ENCODE measurements at places on chromosomes 2 and 18.

GRCh38 chr18:74632856-74633255 is 35.2 kb downstream of the ZNF407 start:
- no peak for DNase-seq

DNA sequence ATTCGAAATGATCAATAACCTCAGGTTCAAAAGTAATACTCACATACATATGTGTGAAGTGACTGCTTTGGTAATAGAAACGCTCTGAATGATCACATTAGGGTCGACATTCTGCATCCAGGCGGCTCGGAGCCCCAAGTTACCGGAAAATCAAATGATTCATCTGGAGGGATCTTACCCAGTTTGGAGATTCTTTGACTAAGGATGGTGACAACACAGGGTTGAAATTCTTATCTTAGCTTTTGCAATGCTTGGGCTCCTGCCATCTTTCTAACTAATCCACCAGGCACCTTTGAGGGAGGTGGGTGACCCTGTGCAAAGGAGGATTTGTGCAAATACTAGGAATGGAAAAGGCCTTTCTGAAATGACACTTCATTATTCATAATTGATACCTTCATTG is 10.8 kb downstream of the GBX2 start:
- no peak for DNase-seq

DNA sequence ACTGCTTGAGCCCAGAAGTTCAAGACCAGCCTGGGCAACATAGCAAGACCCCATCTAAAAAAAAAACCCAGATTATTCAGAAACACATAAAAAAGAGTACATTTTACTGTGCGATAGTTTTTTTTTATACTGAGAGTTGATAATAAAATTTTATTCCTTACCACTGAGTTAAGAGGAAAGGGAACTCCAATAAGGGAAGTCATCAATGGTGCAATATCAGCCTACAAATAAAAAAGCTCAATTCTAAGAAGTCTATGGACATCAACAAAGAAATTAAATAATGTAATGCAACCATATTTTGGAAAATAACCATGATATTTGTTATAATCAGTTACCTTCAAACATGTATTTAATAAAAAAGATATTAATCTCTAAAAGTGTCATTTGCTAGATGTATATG is 46.6 kb downstream of the PIGN start:
- no peak for DNase-seq

- DNase-seq, result no peak
Measured at GRCh38 chr18:49725809-49726674, 87.3 kb downstream of the ACAA2 start.

DNA sequence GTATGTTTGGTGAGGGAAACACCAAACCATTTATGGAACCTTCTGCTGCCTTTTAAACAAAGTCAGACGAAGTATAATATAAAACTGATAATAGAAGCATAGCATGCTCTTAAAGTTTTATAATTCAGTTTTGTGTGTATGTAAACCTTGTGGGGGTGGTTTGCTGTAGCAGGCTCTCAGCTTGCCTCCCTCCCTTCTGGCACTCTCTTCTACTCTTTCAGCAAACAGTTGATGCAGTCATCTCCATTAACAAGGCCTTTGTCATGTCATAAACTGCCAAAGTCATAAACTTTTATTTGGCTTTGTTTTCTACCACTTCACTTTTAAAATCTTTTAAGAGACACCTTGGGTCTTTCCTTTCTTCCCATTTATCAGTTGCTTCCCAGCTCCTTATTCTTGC is 448.2 kb upstream of the SETBP1 start:
- DNase-seq, result no peak

GRCh38 chr2:27442920-27443282 is 720 bp downstream of the KRTCAP3 start:
- DNase-seq, result no peak

GRCh38 chr2:222976521-222977061 is 75.4 kb upstream of the KCNE4 start:
- DNase-seq, result no peak

DNA sequence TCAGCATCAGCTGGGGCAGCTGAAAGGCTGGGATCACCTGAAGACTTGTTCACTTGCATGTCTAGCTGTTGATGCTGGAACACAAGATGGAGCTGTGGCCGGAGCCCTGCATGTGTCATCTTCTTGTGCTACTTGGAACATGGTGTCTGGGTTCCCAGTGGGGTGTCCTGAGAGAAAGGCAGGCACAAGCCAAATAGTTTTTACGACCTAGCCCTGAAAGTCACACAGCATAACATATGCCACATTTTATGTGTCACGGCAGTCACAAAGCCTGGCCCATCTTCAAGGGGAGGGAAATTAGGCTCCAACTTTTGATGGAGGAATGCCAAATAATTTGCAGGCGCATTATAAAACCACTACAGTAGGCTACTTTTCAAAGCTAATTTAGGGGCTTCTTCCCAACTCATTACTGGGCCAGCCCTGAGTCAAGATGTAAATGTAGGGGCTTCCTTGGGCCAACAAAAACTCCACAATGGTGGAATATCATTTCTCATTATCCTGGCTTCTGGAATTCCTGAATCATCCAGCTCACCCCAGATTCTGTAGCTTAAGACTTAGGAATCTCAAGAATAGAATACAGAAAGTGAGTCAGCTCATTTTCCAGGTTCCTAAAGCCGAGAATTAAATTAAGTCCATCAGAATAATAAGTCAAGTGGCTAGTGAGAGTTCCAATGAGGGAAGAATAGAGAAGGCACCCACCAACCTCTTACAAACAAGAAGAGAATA is 543.0 kb downstream of the TNS1 start:
- DNase-seq, result no peak

DNA sequence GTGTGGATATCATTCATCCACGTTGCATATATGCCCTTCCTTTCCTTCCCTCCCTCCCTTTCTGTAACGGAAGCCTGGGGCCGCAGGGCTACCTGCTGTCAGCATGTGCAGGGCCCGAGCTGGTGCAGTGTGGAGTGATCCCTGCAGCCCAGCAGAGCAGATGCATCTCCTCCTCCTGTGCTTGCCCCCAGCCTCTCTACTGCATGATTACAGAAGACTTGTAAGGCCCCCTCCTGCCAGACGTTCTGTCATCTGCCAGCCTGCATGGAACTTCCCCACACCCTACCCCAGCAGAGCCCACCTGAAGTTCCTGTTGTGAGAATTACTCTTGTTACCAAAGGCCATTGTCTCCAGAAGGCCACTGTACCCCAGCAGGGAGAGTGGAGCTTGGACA is 67.5 kb upstream of the FOSL2 start:
- DNase-seq, result no peak

DNA sequence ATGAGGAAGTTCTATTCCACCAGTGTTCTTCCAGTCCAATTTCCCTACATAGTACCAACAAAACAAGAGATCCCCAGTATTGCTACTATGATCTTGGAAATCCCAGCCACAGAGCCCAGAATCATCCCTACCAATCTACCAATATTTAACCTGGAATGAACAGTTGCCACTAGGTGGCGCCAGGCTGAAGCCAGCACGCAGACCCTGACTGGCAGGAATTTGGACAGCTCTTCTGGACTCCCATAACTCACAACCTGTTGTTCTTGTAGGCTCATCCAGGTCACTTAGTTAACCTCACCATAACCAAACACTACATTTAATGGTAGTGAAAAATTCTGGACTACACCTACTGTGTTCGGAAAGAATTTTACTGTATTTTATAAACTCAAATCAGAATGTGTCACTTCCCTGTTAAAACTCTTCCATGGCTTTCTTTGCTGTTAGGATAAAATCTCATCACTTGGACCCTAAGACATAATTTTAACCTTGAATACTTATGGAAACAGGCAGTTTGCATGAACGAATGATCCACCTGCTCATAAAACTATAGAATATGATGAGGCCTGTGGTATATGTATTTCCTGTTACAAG is 59.8 kb upstream of the SLC38A11 start:
- peak; percentile 3 for DNase-seq

GRCh38 chr2:230319211-230319862 is 7.7 kb upstream of the SP140L start:
- peak; percentile 49 for DNase-seq

DNA sequence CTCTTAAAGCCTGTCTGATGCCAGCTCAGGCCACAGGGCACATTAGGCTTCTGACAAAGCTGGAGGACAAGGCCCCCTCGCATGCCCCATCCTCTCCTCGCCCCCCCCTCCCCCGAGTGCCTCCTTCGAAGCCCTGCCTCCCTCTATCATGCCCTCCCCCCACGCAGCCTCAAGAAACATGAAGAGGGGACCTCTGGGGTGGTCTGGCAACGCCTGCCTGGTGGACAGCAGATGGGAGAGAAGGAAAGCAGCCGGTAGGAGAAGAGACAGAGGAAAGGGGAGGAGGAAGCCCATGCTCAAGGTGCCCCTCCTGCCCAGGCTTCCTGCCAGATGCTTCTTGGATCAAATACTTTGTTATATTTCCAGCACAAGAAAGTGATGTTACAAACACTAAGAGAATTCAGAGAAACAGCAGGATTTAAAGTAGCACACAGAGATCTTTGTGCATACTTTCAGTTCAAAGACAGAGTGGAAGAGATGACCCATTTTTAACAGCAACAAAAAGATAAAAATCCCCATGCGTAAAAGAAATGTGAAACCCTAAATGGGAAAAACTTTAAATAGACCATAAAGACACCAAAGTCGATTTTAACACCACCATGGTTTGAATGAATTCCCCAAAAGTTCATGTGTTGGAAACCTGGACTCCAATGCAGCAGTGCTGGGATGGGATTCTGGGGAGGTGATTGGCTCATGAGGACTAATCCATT is 19.0 kb downstream of the BOK start:
- DNase-seq, result no peak

GRCh38 chr2:120736624-120737339 is 1.1 kb downstream of the GLI2 start:
- DNase-seq, result no peak

Data from stimulated activated CD8-positive, alpha-beta memory T cell treated with anti-CD3 and anti-CD28 coated beads, Interleukin-2, amount 100 ng/mL, for 1 hour (primary cell).